Heart right ventricle (tissue), 16 donors: ENCODE measurements at places on chromosomes 1 and 21.

DNA sequence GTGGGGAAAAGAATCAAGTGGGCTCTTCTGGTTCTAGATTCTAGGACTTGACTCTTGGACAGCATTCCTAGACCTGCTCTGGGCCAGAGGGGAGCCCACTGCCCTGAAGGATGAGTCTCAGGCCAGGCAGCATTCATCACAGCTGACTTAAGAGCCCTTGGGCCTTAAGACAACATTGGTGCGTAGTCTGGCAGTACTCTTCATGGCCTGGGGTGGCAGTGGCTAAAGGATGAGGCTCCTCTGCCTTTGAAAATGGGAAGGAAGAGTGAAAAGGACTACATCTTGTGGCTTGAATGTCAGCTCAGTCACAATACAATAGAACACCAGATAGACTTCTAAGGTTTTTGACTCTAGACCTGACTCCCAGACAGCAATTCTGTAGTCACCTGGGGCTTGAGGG lies 1415.1 kb upstream of the PRMT6 start:
- no peaks in the 10 kb centered on the region for H3K4me1 ChIP-seq
- H3K27me3 ChIP-seq: no peaks in the 10 kb centered on the region
- no peaks in the 10 kb centered on the region for H3K36me3 ChIP-seq

- no peak overlapping the region for H3K4me3 ChIP-seq
- peaks cover 17% of the 10 kb centered on the region for H3K4me1 ChIP-seq
- no peaks in the 10 kb centered on the region for H3K36me3 ChIP-seq
- no peaks in the 10 kb centered on the region for H3K27me3 ChIP-seq
- H3K27ac ChIP-seq: peak overlapping the region; percentile 61
Observed at GRCh38 chr1:235015291-235015985, 113.2 kb downstream of the TOMM20 start.

DNA sequence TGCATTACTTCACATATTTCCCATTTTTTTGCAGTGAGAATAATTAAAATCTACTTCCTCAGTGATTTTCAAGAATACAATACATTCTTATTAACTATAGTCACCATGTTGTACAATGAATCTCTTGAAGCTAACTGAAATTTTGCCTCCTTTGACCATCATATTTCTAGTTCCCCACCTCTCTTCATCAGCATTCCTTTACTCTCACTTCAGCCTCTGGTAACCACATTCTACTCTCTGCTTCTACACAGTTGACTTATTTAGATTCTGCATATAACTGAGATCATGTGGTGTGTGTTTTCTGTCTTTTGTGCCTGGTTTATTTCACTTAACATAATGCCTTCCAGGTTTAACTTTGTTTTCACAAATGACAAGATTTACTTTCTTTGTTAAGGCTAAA lies 304.4 kb upstream of the LYPLAL1 start:
- no peak for DNase-seq
- no peaks in the 10 kb centered on the region for H3K27me3 ChIP-seq
- H3K36me3 ChIP-seq: no peaks in the 10 kb centered on the region
- no peak overlapping the region for H3K4me3 ChIP-seq

- peak overlapping the region; percentile 29 for H3K27ac ChIP-seq
- no peaks in the 10 kb centered on the region for H3K27me3 ChIP-seq
- no peaks in the 10 kb centered on the region for H3K36me3 ChIP-seq
- H3K4me1 ChIP-seq: peaks cover 100% of the 10 kb centered on the region
- peak; percentile 50 for DNase-seq
Observed at GRCh38 chr1:2270260-2271100, 42.4 kb downstream of the SKI start.

GRCh38 chr1:182957902-182958395 lies 5.0 kb upstream of the SHCBP1L start:
- peaks cover 3% of the 10 kb centered on the region for H3K27me3 ChIP-seq
- H3K36me3 ChIP-seq: no peaks in the 10 kb centered on the region
- H3K27ac ChIP-seq: no peak overlapping the region
- peaks cover under 1% of the 10 kb centered on the region for H3K4me1 ChIP-seq
- no peak overlapping the region for H3K4me3 ChIP-seq

DNA sequence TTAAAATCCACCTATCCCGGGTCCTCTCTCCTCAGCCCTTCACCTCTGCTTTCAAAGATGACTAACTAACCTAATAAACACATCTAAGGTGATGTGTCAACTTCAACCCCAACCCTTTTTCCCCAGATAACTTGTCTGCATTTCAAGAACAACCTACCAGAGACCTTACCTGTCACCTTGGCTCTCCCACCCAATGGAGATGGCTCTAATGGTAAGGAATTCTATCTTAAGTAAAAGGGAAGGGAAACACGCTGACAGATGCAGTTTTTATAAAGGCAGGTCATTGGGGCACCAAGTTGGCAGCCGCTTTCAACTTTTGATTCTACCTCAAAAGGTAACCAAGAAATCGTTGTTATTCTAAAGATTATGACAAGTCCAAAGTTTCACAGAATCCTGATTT lies 37.6 kb downstream of the MRPL39 start:
- H3K27me3 ChIP-seq: no peaks in the 10 kb centered on the region
- H3K27ac ChIP-seq: no peak overlapping the region
- peaks cover 19% of the 10 kb centered on the region for H3K36me3 ChIP-seq
- no peak for DNase-seq
- no peak overlapping the region for H3K4me3 ChIP-seq

GRCh38 chr1:239361403-239361802 lies 25.0 kb upstream of the CHRM3 start:
- no peak overlapping the region for H3K4me3 ChIP-seq
- H3K27me3 ChIP-seq: no peaks in the 10 kb centered on the region
- H3K4me1 ChIP-seq: no peaks in the 10 kb centered on the region
- no peak overlapping the region for H3K27ac ChIP-seq

- no peaks in the 10 kb centered on the region for H3K4me1 ChIP-seq
- no peaks in the 10 kb centered on the region for H3K36me3 ChIP-seq
- H3K4me3 ChIP-seq: no peak overlapping the region
- H3K27ac ChIP-seq: no peak overlapping the region
Observed at GRCh38 chr1:223339861-223340260, 24.1 kb downstream of the SUSD4 start.

GRCh38 chr1:197614916-197615692 lies 160.2 kb downstream of the DENND1B start:
- H3K27ac ChIP-seq: no peak overlapping the region
- no peak overlapping the region for H3K4me3 ChIP-seq
- no peak for DNase-seq

DNA sequence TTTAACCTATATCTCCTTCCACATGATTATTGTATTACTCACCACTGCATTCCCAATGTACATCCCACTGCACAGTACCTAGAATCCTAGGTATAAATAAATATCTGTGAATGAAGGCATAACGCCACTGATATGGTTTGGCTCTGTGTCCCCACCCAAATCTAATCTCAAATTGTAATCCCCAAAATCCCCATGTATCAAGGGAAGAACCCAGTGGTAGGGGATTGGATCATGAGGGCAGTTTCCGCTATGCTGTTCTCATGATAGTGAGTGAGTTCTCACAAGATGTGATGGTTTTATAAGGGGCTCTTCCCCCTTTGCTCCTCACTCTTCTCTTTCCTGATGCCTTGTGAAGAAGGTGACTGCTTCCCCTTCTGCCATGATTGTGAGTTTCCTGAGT lies 599.0 kb upstream of the ADGRL2 start:
- H3K4me1 ChIP-seq: no peaks in the 10 kb centered on the region
- no peak overlapping the region for H3K4me3 ChIP-seq
- no peak for DNase-seq
- H3K27me3 ChIP-seq: no peaks in the 10 kb centered on the region
- no peaks in the 10 kb centered on the region for H3K36me3 ChIP-seq
- no peak overlapping the region for H3K27ac ChIP-seq

GRCh38 chr1:79807816-79808215 lies 801.3 kb upstream of the ADGRL4 start:
- no peak overlapping the region for H3K27ac ChIP-seq
- H3K27me3 ChIP-seq: no peaks in the 10 kb centered on the region
- no peaks in the 10 kb centered on the region for H3K4me1 ChIP-seq
- no peaks in the 10 kb centered on the region for H3K36me3 ChIP-seq
- H3K4me3 ChIP-seq: no peak overlapping the region
- no peak for DNase-seq

DNA sequence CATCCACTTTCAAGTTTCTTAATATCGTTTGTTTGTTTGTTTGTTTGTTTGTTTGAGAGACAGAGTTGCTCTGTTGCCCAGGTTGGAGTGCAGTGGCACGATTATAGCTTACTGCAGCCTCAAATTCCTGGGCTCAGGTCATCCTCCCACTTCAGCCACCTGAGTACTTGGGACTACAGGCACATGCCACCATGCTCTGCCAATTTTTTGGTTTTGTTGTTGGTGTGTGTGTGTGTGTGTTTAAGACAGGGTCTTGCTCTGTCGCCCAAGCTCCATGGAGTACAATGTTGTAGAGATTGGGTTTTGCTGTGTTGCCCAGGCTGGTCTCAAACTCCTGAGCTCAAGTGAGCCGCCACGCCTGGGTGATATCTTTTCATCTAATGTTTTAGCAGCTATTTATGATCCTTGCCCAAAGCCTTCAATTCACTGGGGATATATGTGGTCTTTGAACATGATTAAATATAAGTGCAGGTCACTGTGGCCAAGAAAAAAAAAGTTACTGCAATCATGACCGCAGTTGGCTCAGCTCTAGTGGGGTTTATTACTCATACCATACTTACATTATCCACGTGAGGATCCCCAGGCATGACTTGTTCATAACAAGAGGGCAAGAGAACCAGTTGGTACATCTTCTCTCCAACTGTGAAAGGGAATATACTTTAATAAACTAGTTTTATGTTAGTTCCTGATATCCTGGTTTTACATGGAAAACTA lies 8.0 kb downstream of the RRP1B start:
- no peaks in the 10 kb centered on the region for H3K27me3 ChIP-seq
- H3K27ac ChIP-seq: no peak overlapping the region

GRCh38 chr1:26164036-26164860 lies 4.5 kb downstream of the C1orf232 start:
- H3K27ac ChIP-seq: peak overlapping the region; percentile 65
- no peaks in the 10 kb centered on the region for H3K27me3 ChIP-seq
- DNase-seq: peak; percentile 55
- no peaks in the 10 kb centered on the region for H3K36me3 ChIP-seq

DNA sequence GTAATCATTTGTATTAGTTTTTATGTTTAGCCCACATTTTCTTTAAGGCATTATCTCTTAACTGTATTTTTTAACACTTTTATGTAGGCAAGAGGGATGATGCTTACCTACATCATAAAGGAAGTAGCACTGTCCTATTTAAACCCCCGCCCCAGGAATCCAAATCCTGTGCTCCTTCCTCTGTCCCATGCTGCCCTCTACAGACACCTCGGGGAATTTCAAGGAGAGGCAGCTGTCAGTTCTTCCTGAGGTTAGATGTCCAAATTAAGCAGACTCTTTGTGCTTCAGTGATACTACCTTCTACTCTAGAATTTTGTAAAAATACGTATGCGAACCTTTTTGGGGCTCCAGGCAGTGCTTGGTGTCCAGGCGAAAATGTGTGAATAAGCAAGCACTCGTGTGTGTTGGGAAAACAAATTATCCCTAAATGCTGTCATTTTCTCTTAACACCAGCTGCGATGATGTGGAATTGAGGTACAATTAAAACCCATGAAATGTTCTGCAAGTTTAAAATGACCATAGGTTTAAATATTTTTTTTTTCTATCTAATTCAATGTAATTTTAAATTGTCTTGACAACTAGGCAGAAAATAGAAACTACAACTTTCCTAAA lies 19.2 kb downstream of the CRCT1 start:
- H3K4me1 ChIP-seq: no peaks in the 10 kb centered on the region
- no peaks in the 10 kb centered on the region for H3K36me3 ChIP-seq
- H3K27me3 ChIP-seq: peaks cover 24% of the 10 kb centered on the region
- H3K4me3 ChIP-seq: no peak overlapping the region
- no peak overlapping the region for H3K27ac ChIP-seq

DNA sequence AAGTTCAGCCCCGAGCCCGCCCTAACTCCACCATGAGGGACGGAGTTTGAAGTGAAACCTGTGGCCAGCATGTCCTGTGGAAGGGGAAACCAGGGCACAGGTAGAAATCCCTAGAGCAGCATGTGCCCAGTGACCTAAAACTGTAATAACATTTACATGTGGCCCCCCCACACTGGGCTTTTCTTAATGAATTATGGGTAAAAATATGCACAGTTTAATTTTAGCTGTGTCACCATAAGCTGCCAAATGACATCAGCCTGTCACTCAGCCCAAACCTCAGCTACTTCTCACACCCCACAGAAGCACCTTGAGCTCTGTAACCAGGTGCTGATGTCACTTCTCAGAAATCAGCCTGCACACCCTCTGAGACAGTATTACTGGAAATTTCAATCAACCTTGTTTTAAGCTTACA lies 50.0 kb upstream of the SLC19A1 start:
- H3K4me3 ChIP-seq: no peak overlapping the region
- peaks cover 46% of the 10 kb centered on the region for H3K27me3 ChIP-seq
- no peak for DNase-seq
- H3K36me3 ChIP-seq: no peaks in the 10 kb centered on the region
- peaks cover 9% of the 10 kb centered on the region for H3K4me1 ChIP-seq

- no peak overlapping the region for H3K27ac ChIP-seq
- H3K4me1 ChIP-seq: no peaks in the 10 kb centered on the region
- no peak overlapping the region for H3K4me3 ChIP-seq
- peaks cover 21% of the 10 kb centered on the region for H3K27me3 ChIP-seq
- no peaks in the 10 kb centered on the region for H3K36me3 ChIP-seq
Observed at GRCh38 chr1:4724695-4725250, 70.4 kb downstream of the AJAP1 start.

DNA sequence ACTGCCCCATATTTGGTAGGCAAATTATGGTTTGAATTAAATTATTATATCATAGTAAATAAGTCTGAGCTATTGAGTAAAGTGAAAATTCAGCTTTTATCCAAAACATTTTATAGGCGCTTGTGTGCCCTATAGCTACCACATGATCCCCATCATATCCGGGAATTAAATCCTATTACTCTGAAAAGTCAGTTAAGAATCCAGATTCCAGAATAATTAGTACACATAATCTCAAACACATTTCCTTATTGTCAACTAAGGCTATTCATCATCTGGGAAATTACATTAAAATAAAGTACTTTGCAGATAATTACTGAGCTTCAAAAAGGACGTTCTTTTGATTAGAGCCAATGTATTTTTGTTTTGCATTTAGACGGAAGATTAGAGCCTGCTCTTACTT lies 72.3 kb downstream of the CTH start:
- peaks cover 11% of the 10 kb centered on the region for H3K4me1 ChIP-seq
- H3K4me3 ChIP-seq: no peak overlapping the region
- H3K36me3 ChIP-seq: no peaks in the 10 kb centered on the region
- no peak overlapping the region for H3K27ac ChIP-seq
- DNase-seq: no peak

- no peak overlapping the region for H3K27ac ChIP-seq
- no peaks in the 10 kb centered on the region for H3K36me3 ChIP-seq
- no peaks in the 10 kb centered on the region for H3K4me1 ChIP-seq
Observed at GRCh38 chr1:29081201-29081600, 42.5 kb downstream of the TMEM200B start.

- no peaks in the 10 kb centered on the region for H3K36me3 ChIP-seq
- no peak overlapping the region for H3K4me3 ChIP-seq
- DNase-seq: no peak
- H3K4me1 ChIP-seq: peaks cover 6% of the 10 kb centered on the region
- H3K27me3 ChIP-seq: no peaks in the 10 kb centered on the region
Observed at GRCh38 chr1:51648180-51649109, 31.6 kb downstream of the OSBPL9 start.

- no peak for DNase-seq
- H3K4me1 ChIP-seq: peaks cover 7% of the 10 kb centered on the region
- H3K27me3 ChIP-seq: no peaks in the 10 kb centered on the region
- H3K36me3 ChIP-seq: no peaks in the 10 kb centered on the region
- no peak overlapping the region for H3K4me3 ChIP-seq
Observed at GRCh38 chr1:182340233-182341058, 51.1 kb downstream of the GLUL start.

- DNase-seq: no peak
- no peak overlapping the region for H3K27ac ChIP-seq
- H3K27me3 ChIP-seq: no peaks in the 10 kb centered on the region
- H3K4me3 ChIP-seq: no peak overlapping the region
- H3K36me3 ChIP-seq: no peaks in the 10 kb centered on the region
Observed at GRCh38 chr1:205689479-205689878, 9.2 kb upstream of the SLC45A3 start.
